ENCODE measurements at places on chromosomes 7 and 10. TPM values are rescaled to one million over a fixed set of nuclear protein-coding genes. Genes with fewer than 3 reads are reported as not detected.

UTF1 gene
- total RNA-seq: 8.8 TPM

LIPF gene
- not detected for total RNA-seq

GPC2 gene
- 39.1 TPM for total RNA-seq

TMEM196 gene
- 0.21 TPM for total RNA-seq

ALOX5 gene
- 0.10 TPM for total RNA-seq

OGDHL gene
- 31.9 TPM for total RNA-seq

TRPV6 gene
- 0.17 TPM for total RNA-seq

IMMP2L gene
- total RNA-seq: 9.2 TPM

MLXIPL gene
- 0.63 TPM for total RNA-seq

TMEM225B gene
- total RNA-seq: 0.52 TPM
